ENCODE measurements at places on chromosomes 2 and 18. TPM values are rescaled to one million over a fixed set of nuclear protein-coding genes. Genes with fewer than 3 reads are reported as not detected.

Gene RAB17
- polyA plus RNA-seq, result 4.1 TPM

DNA sequence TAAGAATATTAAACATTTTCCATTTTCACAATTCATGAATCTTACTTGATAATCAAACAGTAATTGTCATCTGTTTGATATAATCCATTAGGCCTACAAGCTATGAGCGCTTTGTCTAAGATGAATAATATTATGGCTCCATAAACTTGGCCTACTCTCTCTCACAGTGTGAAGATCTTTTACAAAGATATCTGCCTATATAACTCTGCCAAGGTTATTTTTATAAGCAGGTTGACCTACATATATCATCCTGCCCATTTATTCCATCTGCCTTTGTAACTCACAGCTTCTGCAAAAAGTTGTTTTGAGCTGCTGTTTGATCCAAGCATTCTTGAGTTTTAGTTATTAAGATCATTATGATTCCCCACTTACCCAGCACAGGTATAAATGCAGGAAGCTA, 158.3 kb downstream of the PDE11A start:
- no peak for DNase-seq

Gene IL1B
- polyA plus RNA-seq, result 0.14 TPM

GRCh38 chr18:3044931-3045698, 32.2 kb upstream of the LPIN2 start:
- no peak for DNase-seq

DNA sequence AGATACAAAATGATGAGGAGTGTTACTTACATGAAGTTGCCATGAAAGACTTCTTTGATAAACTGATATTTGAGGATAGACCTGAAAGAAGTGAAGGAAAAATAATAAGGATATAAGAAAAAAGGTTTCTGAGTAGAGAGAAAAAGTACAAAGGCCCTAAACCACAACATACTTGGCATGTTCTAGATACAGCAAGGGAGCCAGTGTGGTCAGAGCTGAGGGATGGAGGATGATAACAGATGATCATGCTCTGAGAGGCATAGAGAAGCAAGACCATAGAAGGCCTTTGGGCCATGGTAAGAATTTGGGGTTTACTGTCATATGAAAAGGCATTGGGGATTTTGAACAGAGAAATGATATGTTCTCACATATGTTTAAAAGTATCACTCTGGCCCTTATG, 424.1 kb upstream of the CHST9 start:
- DNase-seq, result no peak

DNA sequence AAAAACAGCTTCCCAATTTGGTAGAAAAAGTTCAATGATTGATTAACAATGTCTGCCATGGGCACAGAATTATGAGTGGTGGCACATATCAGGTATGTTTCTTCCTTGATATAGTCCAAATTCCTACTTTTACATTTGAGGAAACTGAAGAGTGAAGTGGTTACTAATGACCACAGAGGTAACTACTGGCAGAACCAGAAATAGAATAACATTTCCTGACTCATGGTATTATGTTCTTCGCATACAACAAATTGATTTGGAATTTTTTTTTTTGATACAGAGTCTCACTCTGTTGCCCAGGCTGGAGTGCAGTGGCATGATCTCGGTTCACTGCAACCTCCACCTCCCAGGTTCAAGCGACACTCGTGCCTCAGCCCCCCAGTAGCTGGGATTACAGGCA, 6.0 kb upstream of the NFE2L2 start:
- no peak for DNase-seq

Gene RTP5
- 0.08 TPM for polyA plus RNA-seq

Gene VIL1
- polyA plus RNA-seq, result not detected

- peak; percentile 94 for DNase-seq
Observed at GRCh38 chr2:133652398-133652797, 84.1 kb upstream of the NCKAP5 start.

- no peak for DNase-seq
Observed at GRCh38 chr2:161088658-161089350, 71.4 kb upstream of the TANK start.

GRCh38 chr2:141888987-141889555, 241.7 kb downstream of the LRP1B start:
- DNase-seq, result no peak

DNA sequence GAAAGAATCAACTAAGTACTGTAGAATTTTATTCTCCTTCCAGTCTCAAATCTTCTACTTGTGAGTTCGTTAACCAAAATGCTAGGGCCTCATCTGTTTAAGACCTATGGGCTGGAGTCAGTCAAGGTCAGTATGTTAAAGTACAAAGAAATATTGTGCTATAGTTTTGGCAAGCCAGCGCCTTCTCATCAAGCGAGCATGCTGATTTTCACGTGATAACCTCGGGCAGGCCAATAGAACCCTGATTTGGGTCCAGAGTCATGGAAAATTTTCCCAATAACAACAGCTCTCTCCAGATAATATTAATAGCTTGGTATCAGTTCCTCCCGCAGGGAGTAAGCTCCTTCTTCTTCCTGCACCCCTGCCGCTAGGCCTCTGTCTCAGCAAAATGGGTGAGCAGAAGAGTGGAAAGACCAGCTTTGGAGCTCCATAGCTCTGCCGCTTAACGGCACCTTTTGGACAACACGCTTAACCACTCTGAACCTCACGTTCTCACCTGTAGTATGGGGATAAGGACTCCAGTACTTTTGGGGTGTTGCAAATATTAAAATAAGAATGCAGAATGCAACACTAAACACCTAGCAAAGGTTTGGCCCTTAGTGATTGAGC, 11.7 kb downstream of the CABLES1 start:
- no peak for DNase-seq

Gene PLEKHH2
- polyA plus RNA-seq, result 7.4 TPM

DNA sequence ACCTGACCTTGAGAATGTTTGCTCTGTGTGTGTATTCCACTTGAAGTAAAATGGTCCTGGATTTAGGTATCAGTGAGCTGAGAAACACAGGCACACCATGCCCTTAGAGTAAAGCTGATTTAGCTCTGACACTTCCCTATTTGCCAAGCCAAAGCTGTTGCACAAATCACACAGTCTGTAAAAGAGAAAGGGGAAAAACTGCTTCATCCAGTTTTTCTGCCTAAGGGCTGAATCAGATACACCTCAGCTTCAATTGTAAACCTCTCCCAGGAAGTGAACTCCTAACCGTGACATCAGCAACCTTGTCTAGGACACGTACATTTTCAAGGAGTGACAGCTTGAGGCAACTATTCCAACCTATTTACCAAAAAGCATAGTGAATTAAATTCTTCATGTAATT, 150.4 kb downstream of the NR4A2 start:
- no peak for DNase-seq

Gene RAMP1
- polyA plus RNA-seq, result 54.1 TPM

DNA sequence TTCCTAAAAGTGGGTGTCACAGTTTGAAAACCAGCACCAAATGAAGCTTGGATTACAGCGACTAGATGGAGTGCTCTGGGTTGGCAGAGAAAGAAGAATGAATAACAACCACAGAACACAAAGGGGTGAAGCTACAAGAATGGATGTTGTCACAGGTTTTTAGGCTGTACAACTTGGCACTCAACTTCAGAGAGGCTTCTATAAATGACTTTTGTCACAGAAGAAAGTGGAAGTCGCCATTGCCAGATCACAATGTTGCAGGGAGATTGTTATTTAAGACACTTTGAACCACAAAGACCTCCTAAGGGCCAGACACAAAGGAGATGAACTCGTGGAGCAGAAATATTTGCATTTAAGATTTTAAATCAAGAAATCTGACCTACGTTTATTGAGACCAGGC, 354.2 kb downstream of the CDH7 start:
- no peak for DNase-seq

Gene ALPG
- not detected for polyA plus RNA-seq

GRCh38 chr2:231709981-231710798, 1.9 kb downstream of the PTMA start:
- peak; percentile 69 for DNase-seq

DNA sequence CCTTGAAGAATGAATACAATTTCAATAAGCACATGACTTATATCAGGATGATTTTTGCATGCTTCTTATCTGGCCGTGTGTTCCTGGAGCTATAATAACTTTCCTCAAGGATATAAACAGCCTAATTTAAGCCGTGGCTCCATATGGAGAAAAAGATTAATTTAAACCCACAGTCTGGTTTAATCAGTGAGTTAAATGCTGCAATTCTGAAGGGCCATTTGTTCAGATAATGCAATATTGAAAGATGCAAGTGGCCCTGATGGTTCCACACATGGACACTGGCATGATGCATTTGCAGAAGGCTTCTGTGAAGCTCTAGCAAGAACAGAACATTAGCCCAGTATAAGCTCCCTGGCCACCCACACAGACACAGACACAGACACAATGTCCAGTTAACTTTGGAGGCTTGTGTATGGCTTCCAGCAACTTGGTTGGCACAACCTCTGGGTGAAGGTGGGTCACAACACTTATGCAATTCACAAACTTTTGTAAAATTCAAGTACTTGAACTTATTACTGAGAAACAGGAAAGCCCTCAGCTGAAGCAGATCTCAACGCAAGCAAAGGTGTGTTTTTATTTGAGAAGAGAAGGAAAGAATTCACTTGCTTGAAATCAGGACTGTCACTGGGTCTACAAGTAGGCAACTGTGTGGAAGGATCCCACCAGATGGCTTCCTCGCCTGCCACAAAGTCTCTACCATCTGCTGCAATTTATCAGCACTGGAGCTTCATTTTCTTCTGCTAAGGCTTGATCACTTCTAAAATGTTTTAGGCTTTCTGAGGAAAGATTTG, 63.3 kb downstream of the MDH1 start:
- no peak for DNase-seq

DNA sequence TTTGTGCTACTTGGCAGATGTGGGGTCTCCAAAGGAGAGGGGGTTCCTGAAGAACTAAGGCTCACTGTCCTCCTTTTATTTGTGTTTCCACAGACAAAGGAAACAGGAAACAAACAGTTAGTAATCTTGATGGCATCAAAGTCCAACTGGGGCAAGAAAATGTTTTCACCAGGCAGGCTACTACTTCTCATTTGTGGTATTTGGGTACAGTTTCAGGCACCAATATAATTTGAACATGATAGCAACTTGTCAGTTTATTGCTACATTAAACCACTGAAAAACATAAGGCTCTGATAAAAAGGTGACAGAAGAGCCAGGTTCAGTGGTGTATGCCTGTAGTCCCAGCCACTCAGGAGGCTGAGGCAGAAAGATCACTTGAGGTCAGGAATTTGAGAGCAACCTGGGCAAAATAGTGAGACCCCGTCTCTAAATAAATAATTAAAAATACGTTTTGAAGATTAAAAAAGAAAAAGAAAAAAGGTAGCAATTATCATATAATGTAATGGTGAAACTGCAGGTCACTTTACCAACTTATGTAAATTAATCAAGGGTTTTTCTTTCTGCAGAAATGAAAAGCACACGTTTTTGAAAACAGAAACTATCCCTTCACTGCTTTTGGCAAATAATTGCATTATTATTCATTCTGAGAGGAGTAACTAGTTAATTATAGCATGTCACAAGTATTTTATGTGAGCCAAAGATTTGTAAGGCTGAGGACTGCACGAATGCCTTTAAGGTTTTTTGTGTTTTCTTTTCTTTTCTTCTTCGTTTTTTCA, 157.5 kb upstream of the CAVIN2 start:
- DNase-seq, result no peak

DNA sequence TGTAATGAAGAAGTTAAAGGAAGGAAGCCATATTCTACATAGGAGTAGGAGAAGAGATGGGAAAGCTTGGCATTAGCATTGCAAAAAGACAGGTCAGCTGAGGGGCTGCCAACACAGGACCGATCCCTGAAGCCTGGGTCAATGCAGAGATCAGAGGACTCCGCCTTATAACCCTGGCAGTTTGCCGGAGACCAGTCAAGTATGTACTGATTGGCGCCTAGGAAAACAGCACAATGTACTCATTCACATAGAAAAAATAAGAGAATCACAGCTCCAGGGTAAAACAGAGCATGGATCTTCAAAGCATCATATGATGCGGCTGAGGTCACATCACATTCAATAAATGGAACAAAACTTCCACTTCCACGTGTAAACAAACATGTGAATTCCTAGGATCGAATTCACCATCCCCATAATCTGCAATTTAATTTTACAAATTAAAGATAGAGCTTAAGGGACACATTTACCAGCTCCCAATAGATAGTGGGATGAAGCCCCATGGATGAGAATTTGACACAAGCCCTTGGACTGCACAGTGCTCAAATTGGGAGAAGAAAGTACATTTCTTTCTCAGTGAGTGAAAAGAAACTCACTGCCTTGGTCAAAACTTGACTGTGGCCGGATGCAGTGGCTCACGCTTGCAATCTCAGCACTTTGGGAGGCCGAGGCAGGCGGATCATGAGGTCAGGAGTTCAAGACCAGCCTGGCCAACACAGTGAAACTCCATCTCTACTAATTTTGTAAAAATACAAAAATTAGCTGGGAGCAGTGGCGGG, 135.0 kb upstream of the KLHL14 start:
- no peak for DNase-seq

Gene MPV17
- 44.9 TPM for polyA plus RNA-seq

- DNase-seq, result no peak
Observed at GRCh38 chr18:56995579-56996188, 151.2 kb upstream of the BOD1L2 start.

DNA sequence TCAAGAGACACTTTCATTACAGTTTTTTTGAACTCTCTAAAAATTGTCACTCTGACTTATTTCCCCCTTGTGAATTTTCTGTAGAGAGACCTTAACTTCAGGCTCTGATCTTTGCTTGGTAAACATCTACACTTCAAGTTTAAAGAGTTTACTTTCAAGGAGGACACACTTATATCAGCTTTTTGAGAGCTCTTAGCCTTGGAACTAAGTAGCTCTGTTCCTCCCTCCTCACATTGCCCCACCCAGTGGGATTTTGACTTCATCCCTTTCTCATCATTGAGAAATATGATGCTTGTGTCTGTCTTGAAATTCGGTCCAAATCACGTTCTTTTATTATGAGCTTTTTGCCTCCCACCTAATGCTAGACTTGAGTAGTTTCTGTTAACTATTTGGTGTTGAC, 433.4 kb upstream of the MEIS1 start:
- no peak for DNase-seq

Gene TMEM37
- 8.3 TPM for polyA plus RNA-seq

Gene HNRNPLL
- 32.0 TPM for polyA plus RNA-seq

- no peak for DNase-seq
Observed at GRCh38 chr18:9736286-9736835, 28.3 kb downstream of the RAB31 start.

GRCh38 chr2:235460548-235461047, 33.2 kb upstream of the AGAP1 start:
- no peak for DNase-seq

Gene KIF5C
- polyA plus RNA-seq, result 1.6 TPM

Gene CAPN14
- polyA plus RNA-seq, result not detected

DNA sequence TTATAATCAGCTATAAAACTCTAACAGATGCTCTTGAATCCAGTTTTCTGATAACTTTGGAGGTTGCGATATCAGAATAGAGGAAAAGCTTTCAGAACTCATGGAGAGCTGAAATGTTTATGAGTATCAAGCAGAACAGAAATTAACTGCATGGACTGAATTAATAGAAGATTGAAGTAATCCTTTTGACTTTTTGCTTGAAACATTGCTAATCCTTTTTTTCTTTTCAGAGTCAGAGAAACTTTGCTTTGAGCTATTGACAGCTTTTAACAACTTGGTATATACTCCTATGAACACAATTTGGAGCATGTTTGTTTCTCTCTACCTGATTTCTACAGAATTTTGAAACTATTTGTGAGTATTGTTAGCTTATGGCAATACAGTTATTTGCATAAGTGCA, 1254.8 kb downstream of the LRP1B start:
- DNase-seq, result no peak

GRCh38 chr2:126221506-126221905, 434.5 kb upstream of the GYPC start:
- DNase-seq, result no peak

- DNase-seq, result no peak
Observed at GRCh38 chr18:5370332-5370731, 74.8 kb upstream of the ZBTB14 start.

Gene COL5A2
- 346 TPM for polyA plus RNA-seq

GRCh38 chr2:19031642-19032041, 326.8 kb downstream of the OSR1 start:
- DNase-seq, result no peak

Data from forelimb muscle (tissue), 1 donor.